OCI-M1 (cell line): ENCODE measurements at places on chromosomes 2 and 18.

GRCh38 chr2:223613017-223613950 lies 11.1 kb upstream of the SCG2 start:
- no peak for DNase-seq

- DNase-seq: peak; percentile 23
Observed at GRCh38 chr2:52034706-52035105, 1002.8 kb upstream of the NRXN1 start.

DNA sequence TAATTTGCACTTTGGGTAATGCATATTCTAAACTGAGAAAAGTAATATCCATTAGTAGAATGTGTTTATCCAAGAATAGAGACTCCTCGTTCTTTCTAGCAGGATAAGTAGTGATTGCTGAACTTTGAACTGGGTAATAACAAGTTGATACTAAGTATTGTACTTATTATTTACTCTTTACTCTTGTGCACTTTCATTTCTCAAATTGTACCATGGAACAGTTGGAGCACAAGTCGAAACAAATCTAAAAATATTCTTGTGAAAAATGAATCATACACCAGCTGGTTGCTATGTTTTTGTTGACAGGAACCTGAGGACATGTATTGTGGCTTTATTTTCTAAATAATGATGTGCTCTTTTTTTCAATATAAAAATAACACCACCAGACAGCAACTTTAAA lies 111.9 kb downstream of the RGPD3 start:
- no peak for DNase-seq

- no peak for DNase-seq
Observed at GRCh38 chr2:120444691-120445240, 98.8 kb downstream of the INHBB start.

- DNase-seq: peak; percentile 76
Observed at GRCh38 chr2:161250864-161251436, 57.3 kb upstream of the PSMD14 start.

- peak; percentile 66 for DNase-seq
Observed at GRCh38 chr2:85709401-85709811, 15.2 kb downstream of the GNLY start.

DNA sequence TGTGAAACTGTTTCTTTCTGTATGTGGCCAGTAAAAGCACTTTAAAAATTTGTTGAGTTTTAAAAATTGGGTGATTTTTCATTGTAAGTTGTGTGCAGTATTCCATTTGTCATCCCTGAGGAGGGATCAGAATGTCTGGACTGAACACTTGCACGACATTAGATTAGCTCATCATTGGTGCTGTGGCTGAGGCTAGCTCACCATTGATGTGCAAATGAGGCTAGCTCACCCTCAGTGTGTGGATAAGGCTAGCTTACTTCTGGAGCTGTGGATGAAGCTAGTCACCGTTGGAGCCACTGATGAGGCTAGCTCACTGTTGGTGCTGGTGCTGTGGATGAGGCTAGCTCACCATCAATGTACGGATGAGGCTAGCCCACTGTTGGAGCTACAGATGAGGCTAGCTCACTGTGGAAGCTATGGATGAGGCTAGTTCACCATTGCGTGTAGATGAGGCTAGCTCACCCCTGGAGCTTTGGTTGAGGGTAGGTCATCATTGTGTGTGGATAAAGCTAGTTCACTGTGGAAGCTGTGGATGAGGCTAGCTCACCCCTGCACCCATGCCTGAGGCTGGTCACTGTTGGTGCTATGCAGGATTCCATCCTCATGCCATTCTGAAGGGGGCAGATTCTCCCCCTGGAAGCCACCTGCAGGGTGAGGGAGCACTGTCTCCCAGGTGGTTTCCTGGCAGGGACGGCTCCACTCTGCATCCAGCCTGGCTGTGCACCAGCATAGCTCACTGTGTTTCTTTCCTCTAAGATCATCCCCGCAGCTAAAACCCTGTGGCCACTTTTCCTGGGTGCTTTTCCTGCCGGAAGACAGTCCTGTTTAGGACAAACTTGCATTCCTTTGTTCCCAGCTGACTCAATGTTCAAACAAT lies 101.1 kb downstream of the TWIST2 start:
- no peak for DNase-seq

GRCh38 chr2:128305555-128306080 lies 13.1 kb downstream of the HS6ST1 start:
- DNase-seq: no peak

- DNase-seq: no peak
Observed at GRCh38 chr2:60836491-60836890, 44.9 kb upstream of the REL start.

GRCh38 chr2:63484901-63485300 lies 103.4 kb downstream of the WDPCP start:
- DNase-seq: no peak

- no peak for DNase-seq
Observed at GRCh38 chr2:105537466-105537865, 138.6 kb upstream of the FHL2 start.

- DNase-seq: no peak
Observed at GRCh38 chr2:26711457-26712161, 19.1 kb downstream of the KCNK3 start.

DNA sequence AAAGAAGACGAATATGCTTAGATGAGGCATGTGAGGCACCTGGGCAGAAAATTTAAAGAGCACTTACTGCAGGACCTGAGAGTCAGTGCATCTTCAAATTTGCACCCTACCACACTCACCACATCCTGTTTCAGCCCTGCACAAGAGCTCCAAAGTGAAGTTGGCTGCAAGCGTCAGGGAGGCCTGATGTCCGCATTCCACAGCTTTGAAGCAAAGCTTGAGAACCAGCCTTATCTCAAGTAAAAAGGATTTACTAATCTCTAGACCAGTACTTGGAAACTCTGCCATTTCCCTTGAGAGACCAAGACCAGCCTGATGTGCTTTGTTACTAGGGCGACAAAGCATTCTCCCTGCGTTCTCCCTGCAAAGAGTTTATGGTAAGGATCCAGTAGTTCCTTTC lies 3.4 kb upstream of the ASNSD1 start:
- peak; percentile 75 for DNase-seq

DNA sequence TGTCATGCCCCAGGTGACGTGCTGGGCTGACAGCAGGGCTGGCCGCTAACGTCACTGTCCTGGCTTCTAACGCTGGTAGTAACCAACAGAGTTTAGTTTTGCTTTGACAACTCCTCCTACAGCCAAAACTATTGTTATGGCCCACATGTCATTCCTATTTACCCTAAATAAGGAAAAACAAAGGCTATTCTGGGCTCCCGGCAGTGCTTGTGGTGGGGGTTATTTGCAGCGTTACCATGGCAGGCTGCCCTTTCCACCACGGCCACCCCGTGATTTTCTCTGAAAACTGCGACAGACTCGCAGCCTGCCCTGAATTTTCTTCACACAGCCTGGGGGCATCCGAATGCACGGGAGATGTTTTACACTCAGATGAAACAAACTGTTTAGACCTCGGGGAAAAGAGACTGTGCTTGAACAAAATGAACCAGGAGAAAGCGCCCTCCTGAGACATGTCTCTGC lies 115.2 kb downstream of the FAM210A start:
- no peak for DNase-seq

DNA sequence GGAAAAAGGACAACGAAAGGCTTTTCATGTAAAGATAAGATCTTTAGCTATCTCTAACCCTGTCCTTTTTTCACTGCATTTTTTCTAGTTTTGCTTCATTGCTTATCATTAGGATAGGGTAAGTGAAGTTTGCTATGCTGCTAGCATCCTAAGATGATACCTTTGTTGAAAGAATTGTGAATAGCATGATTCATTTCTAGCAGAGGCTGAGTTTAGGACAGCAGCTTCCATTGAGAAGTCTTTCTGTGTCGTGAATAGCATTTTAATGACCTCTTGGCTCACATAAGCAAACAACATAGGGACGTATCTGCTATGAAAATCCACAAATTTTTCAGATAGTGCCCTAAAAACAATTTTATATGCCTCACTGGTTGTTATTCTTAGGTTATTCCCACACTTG lies 36.4 kb upstream of the GAREM2 start:
- DNase-seq: no peak

GRCh38 chr2:119263025-119263424 lies 39.4 kb downstream of the STEAP3 start:
- DNase-seq: no peak

DNA sequence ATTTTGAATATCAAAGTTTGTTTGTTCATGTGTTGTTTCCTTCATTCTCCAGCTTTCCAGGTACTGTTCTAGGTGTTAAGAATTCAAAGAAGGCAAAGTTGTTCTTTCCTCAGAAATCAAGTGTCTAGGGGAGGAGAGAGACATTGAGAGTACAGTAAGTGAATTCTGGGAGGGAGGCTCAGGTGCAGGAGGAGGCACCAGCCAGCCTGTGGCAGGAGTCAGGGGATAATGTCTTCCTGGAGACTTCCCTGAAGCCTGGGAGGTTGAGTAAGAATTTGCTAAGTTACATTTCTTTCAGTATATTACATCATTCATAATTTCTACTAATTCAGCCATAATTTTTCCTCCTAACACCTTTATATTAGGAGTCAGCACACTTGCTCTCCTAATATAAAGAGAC lies 462.1 kb downstream of the TDRD15 start:
- DNase-seq: peak; percentile 6

DNA sequence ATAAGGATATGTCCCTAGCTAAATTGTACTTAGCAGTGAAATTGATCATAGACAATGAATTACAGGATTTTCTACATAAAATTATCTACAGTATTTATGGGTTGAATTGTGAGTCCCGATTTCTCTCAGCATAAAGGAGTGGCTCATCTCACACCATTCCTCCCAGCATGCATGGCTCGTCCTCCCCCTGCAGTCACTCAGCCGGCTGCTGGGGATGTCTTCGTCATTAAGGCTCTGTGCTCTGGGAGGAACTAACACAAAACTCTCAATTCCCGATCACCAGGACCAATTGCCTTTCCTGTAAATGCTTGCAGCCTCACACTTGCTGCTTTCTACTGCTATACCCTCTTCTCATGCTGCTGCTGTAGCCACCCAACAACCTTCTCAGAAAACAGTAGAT lies 75.9 kb downstream of the TXNL1 start:
- no peak for DNase-seq

DNA sequence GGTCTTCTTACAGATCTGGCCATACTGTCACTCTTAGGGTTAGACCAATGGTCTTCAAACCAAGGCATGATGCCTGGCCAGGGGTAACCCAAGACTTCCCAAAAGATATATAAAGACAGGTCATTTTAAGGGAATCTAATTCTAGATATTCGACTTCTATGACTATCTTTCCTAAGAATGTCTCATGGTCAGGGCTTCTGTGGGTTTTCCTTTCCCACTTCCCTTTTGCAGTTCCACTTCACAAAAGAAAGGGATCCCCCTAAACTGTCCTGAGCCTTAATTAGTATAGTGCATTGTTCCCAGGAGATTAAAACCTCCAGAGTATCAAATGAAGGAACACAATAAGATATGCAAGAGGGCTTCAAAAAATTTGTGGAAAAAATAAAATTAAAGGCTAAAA lies 223.6 kb upstream of the SIX2 start:
- DNase-seq: no peak

DNA sequence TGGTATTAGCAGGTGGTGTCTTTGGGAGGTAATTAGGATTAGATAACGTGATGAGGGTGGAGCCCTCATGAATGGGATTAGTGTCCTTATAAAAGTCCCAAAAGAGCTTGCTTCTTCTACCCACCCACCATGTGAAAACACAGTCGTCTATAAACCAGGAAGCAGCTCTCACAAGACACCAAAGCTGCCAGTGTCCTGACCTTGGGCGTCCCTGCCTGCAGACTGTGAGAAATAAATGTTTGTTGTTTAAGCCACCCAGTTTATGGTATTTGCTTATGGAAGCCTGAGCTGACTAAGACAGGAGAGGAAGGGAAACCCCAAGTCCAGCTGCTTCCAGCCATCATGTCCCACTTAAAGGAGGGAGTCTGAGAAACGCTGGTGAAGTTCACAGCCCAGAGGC lies 13.6 kb downstream of the ADI1 start:
- no peak for DNase-seq

GRCh38 chr18:53997064-53997463 lies 227.4 kb downstream of the MBD2 start:
- no peak for DNase-seq

- peak; percentile 40 for DNase-seq
Observed at GRCh38 chr2:73907840-73908452, 15.1 kb downstream of the ACTG2 start.

GRCh38 chr2:62407838-62408237 lies 98.2 kb downstream of the TMEM17 start:
- no peak for DNase-seq

- no peak for DNase-seq
Observed at GRCh38 chr2:215667585-215668377, 231.9 kb upstream of the FN1 start.

GRCh38 chr2:28612131-28612812 lies 116.4 kb downstream of the PLB1 start:
- no peak for DNase-seq

DNA sequence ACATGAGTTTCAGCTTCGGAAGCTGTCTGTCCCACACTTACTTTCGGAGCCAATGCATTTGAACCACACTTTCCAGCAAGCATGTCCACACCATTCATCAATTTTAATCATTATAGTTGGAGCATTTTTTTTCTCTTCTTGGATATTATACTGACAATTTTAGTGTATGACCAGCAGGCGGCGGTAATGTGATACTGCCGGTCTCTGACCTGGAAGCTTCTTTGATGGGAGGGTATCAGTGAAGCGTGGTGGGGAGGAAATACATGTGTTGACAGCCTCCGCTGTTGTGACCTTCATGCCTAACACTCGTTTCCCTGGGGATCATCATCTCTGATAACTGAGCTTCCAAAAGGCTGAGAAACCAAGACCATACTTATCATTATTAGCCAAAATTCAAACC lies 231.7 kb downstream of the GBX2 start:
- peak; percentile 8 for DNase-seq
